ENCODE measurements at places on chromosomes 3 and 15.
A peak's percentile ranks its signal among the peaks of the same experiment; 100 is the strongest.

DNA sequence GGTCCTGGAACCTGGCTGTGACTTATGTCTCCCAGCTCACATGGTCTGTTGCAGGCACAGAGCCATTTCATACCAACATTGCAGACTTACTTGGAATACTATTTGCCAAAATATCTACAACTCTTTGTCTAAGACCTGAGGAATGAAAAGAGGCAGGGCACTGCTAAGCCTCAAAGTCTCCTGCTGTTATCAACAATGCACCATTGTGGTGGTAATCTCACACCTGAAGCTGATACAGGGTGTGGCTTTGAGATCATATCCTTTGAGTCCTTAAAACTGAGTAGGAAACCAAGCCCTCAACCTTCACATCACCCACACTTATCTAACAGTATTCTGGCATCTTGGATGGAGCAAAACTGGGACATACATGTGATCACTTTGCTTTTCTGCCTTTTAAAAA, 782.0 kb downstream of the EPHA3 start:
- DNase-seq: no peak

DNA sequence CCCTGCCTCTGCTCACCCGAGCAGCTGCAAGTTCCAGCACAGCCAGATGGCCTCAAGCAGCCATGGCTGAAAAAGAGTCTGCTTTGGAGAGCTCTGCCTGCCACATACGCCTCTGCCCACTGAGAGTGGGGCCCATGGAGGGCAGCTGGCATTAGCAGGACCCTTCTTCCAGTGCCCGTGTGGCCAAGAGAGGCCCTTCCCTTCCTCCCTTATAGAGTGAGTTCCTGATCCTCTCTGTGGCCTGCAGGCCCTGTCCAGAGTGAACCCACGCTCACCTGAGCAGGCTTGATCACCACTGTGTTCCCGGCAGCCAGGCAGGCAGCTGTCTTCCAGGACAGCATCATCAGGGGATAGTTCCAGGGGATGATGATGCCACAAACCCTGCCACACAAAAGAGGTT, 41.4 kb upstream of the SLC41A3 start:
- DNase-seq: no peak

DNA sequence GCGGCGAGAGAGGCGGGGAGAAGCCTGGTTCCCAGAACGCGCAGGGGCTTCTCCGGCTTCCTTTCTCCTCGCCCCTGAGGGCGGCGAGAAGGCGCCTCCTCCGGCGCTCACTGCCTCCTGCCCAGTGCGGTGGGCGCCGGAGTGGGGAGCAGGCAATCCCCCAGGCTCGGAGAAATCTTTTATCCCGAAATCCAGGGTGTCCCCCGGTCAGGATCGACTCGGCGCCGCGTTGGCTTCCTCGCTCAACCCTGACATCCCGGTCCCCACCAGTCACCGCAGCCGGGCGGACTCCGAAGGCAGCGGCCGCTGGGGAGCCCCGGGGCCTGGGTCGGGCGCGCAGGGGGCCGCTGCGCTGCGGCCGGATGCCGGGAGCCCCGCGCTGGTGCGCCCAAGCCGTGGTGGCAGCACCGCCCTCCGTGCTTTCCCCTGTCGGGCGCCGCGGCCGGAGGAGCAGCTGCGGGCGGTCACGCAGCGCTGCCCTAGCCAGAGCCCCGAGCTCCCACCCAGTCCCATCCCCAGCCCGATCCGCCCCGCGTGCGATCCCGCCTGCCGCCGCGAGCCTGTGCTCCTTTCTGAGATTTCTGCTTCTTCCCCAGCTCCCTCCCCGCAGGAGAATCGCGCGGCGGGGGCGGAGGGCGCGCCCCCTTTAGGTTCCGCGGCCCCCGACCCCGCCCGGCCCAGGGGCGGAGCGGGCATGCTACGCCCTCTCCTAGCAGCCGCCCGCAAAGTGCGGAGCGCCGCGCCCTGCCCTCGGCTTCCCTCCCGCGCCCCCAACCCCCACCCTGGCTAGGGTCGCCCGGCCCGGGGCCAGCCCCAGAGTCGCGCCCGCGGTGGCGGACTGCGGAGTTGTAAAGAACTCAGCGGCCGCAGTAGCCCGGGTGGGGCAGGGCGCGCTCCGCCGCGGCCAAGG, 683 bp upstream of the CACNA2D3 start:
- DNase-seq: no peak

GRCh38 chr3:123571973-123572365, 12.9 kb downstream of the HACD2 start:
- no peak for DNase-seq

GRCh38 chr15:42138411-42138810, 18.0 kb downstream of the PLA2G4F start:
- DNase-seq: no peak

GRCh38 chr15:62545467-62546227, 380.6 kb upstream of the C2CD4B start:
- no peak for DNase-seq

DNA sequence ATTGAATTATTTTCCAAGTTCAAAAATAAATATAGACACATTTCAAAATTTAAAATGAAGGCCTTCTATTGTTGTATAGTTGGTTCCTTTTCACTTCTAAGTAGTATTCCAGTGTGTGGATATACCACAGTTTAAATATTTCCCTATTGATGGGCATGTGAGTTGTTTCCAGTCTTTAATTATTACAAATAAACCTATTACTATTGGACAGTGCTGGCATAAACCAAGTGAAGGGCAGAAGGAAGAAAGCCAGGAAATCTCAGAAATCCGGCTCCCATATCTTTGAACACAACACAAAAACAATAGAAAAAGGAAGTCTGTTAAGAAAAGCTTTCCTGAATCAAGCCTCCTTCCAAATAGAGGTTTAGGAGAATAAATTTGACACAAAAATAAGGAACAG, 26.1 kb downstream of the GOLGB1 start:
- DNase-seq: no peak

DNA sequence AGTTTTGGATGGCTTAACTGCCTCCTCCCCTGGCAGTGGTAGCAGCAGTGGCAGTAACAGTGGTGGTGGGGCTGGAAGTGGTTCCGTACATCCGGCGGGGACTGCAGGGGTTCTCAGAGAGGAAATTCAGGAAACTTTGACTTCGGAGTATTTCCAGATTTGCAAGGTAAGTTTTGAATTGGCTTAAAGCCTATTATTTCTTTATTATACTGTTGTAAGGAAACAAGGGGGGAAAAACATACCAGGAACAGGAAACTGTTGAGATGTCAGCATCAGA, 1.5 kb downstream of the STXBP5L start:
- DNase-seq: no peak

GRCh38 chr3:160825311-160825800, 69.3 kb downstream of the PPM1L start:
- DNase-seq: no peak

GRCh38 chr15:93030430-93031102, 58.4 kb downstream of the RGMA start:
- peak; percentile 51 for DNase-seq

DNA sequence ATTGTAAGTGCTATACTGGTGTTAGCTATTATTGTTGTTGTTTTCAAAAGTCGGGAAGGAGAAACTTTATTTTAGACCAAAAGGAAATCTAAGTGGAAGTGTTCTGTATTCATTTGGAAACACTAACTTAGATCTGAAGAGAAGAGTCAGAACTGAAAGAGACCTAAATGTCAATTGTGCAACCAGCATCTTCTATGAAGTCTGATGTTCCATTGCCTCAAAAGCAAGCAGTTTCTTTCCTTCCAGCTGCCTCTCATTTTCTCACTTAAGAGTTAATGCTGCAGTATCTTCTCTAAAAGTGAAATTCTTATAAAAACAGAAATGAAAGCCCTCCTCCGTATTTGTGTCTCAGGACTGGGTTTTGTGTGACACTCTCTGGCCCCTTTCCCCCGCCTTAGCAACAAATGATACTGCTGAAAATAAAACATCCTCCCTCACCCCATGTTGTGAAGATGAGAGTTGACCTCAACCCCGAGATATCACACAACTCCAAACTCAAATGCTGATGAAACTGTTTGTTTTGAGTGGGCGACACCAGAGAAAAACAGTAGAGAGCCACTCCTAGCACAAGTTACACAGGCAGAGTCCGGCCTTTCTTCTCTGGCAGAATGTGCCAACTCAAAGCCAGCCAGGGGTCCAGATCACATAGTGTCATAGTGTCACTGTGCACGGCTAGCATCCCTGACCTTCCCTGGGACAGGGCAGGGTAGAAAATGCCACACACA, 48.9 kb downstream of the GLDN start:
- DNase-seq: no peak

DNA sequence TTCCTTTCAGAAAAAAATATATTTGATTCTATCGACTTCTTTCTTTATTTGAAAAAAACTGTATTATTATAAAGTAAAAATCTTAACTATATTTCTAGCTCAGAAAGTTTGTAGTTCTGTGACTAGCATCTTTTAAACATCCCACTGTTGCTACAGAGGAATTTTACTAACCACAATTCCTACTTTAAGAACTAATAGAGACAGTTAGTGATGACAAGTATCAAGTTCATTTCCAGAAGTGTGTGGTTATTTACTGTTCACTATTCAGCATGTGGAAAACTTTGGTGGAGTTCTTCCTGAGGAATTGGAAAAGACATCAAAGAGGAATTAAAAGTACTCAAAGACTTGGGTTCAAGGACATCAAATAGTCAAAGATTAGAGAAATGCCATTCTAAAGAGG, 524.1 kb upstream of the CBLB start:
- DNase-seq: no peak

GRCh38 chr3:7447197-7447769, 586.4 kb downstream of the GRM7 start:
- DNase-seq: no peak

DNA sequence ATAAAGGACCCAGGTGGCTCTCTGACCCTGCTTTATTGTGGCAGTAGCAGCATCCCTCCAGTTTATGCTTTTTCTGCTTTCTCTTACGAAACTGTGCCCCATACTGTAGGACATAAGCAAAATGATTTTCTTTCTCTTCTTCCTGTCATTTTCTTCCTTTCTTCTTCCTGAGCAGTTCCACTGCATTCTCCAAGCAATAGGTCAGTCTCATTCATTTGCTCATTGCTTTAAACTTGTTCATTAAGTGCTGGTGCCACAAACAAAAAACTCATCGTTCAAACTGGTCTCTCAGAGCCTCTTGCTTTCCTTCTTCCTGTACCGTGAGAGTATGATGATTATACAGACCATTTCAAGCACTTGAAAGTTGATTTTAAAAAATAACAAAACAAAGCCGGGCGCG, 66.8 kb downstream of the PDE8A start:
- no peak for DNase-seq

DNA sequence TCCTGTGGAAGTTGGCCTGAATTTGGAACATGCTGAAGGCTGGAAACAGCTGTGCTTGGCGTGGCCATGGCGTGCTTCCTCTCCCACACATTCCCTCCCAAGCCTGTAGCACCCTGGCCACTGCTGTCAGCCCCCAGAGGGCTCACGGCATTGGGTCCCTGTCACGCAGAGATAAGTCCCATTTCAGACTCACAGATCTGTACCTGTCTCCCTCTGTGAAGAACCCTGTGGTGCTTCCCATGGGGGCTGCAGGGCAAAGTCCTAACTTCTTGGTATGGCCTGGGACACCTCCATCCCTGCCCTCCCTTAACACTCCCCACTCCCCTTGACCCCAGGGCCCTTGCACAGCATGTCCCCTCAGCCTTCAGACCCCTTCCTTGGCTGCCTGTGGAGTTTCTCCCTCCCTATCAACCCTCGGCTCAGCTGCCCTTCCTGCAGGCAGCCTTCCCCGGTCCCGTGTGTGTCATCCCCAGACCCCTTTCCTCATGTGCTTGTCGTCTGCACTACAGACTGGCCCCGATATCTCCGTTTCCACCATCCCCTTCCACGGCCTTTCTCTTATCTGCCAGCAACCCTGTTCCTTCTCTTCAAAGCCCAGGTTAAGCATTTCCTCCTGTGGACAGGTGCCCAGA, 28.6 kb downstream of the ABTB1 start:
- DNase-seq: no peak

- DNase-seq: no peak
These were observed 109.9 kb upstream of the GAP43 start for GRCh38 chr3:115513416-115513800.
